ENCODE measurements at places on chromosomes 1 and 21. TPM values are rescaled to one million over a fixed set of nuclear protein-coding genes. Genes with fewer than 3 reads are reported as not detected.
A peak's percentile ranks its signal among the peaks of the same experiment; 100 is the strongest.

DNA sequence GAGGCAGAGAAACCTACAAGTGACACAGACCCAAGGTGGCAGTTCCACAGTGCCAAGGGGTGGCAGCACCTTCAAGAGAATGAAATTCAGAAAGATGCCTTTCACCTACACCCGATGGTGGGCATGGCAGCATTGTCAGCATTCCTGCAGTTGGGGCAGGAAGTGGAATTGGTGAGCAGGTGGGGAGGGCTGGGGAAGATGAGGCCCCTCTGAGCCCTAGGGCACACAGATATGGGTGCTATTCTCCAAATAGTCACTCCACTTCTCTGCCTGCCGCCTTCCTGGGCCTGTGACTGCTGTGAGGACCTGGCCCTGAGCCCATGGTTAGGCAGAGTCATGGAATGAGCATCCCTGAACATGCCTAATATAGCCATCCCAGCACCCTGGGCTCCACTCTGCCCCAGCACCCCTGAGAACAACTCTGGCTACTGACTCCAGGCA, 8.3 kb downstream of the SHISA4 start:
- H3K4me1 ChIP-seq, result peaks cover 5% of the 10 kb centered on the region
- H3K36me3 ChIP-seq, result no peaks in the 10 kb centered on the region
- no peak for DNase-seq
- no peak overlapping the region for H3K27ac ChIP-seq
- H3K27me3 ChIP-seq, result no peaks in the 10 kb centered on the region

- H3K36me3 ChIP-seq, result peaks cover 8% of the 10 kb centered on the region
- H3K4me3 ChIP-seq, result no peak overlapping the region
- no peaks in the 10 kb centered on the region for H3K27me3 ChIP-seq
These were observed 89.7 kb downstream of the GTF2B start for GRCh38 chr1:88801575-88802208.

DNA sequence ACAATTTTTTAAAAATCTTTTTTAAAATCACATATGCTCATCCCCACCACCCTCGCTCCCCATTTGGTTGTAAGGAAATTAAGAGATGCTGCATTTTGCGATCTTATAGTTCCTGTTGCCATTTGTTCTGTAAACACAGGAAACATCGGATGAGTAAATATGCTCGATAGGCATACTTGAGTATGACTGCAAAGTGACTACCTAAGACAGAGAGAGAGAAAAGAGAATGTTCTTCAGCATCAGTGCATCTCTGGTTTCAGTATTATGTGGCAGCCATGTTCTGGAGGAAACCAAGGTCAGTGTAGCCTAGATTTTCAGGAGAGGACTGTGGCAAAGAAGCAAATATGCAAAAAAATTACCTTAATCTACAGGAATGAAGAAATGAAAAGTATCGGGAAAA, 265.5 kb upstream of the FMN2 start:
- H3K27me3 ChIP-seq, result no peaks in the 10 kb centered on the region
- H3K4me3 ChIP-seq, result no peak overlapping the region
- H3K36me3 ChIP-seq, result no peaks in the 10 kb centered on the region
- no peak for DNase-seq
- no peaks in the 10 kb centered on the region for H3K4me1 ChIP-seq

DNA sequence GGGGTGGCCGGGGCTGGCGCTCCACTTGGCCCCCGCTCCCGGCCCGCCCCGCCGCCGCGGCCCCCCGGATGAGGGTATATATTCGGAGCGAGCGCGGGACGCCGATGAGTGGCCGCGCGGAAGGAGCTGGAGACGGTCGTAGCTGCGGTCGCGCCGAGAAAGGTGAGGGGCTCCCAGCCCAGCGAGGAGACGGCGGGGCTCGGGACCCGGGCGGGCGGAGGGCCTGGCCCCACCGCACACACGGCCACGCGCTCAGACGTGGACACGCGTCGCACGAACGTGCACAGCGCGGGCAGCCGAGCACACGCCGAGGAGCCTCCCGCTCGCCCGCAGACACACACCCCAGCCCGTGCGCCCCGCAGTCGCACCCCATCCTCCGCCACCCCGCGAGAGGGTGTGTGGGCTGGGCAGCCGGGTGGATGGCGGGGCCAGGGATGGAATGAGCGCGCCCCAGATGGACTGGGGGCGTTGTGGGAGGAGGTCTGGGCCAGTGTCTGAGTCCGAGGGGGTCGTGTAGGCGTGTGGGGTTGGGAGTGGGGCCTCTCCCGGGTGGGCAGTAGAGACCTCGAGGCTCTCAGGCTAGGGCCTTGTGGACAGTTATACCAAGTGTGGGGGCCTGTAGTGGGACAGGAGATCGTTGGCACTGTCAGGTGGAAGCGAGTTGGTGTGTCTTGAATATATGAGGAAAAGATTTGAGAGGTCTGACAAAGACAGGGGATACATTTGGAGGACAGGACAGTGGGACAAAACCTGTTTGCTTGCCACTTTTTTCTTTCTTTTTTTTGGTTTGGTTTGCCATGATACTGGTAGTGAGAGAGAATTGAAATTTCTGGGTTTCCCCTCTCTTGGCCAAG, at the start of gene UAP1:
Gene UAP1, plus strand, starts transcription at position 107 of the 854 bp plus-strand sequence. CDS start 4,347 bp downstream, outside the sequence.
- H3K27me3 ChIP-seq, result no peaks in the 10 kb centered on the region
- DNase-seq, result no peak
- H3K4me3 ChIP-seq, result peak within 1 kb of the TSS; percentile 85
- no peaks in the 10 kb centered on the region for H3K4me1 ChIP-seq
- peaks cover 8% of the 10 kb centered on the region for H3K36me3 ChIP-seq

DNA sequence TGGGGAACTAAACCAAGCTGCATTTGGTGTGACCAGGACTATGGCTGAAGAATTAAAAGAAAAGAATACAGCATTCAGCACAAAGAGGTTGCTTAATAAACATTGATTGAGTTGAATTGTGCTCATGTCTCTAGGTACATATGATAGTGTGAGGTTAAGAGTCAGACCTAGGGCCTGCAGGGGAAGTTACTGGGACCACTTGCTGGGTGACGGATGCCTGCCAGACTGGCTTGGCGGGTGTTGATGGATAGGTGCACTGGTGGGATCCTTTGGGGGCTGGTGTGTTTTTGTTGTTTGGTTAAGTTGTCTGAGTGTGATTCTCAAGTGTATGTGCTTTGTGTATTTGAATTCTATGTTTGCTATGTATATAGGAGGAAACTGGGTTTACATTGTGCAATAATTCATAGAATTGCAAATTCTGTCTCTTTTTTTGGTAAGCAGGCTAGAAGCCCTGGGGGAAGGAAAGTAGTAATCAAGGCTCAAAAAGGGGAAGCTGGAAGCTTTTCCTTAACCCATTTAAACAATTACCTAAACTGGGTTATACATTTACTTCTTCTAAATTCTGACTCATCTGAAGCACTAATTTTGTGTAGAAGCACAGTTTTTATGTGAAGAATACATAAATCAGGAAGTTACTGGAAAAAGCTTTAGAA, 1.8 kb downstream of the CD101 start:
- no peak for DNase-seq
- no peaks in the 10 kb centered on the region for H3K4me1 ChIP-seq
- no peak overlapping the region for H3K4me3 ChIP-seq
- no peak overlapping the region for H3K27ac ChIP-seq
- no peaks in the 10 kb centered on the region for H3K36me3 ChIP-seq

DNA sequence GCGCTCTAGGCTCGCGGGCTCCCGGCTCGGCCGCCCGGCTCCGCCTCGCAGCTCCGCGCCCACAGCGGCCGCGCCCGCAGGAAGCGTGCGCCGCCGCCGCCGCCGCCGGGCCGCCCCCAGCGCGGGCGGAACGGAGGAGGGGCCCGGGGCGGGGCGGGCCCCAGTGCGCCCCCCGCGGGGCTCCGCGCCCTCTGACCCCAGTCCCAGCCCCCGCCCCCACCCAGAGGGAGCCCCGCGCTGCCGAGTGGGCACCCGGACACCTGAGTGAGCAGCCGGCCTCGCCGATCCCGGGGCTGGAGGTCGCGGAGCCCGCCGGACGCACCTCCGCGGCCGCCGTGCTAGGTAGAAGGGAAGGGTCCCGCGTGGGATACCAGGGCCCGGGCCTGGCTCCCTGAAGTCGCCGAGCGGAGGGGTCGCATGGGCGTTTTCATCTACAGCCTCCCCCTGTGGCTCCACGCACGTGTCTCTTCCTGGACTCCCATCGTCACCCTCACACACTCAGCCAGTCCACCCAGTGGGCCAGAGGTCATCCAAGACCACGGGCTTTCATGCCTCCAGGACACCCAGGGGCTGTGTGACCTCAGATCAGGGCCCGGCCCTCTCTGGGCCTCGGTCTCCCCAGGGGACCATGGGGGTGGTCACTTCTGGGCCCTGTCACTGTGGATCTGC, at the start of gene SDC3:
Gene SDC3, minus strand, starts transcription at position 63 of the 669 bp plus-strand sequence. CDS start 172 bp downstream, outside the sequence.
- no peaks in the 10 kb centered on the region for H3K36me3 ChIP-seq
- H3K4me3 ChIP-seq, result peak within 1 kb of the TSS; percentile 48
- no peaks in the 10 kb centered on the region for H3K27me3 ChIP-seq
- no peak for DNase-seq
- peaks cover 4% of the 10 kb centered on the region for H3K4me1 ChIP-seq
- H3K27ac ChIP-seq, result peak within 1 kb of the TSS; percentile 4

GRCh38 chr21:29231756-29232529, 66.8 kb upstream of the BACH1 start:
- no peak for DNase-seq
- H3K27me3 ChIP-seq, result no peaks in the 10 kb centered on the region
- no peak overlapping the region for H3K27ac ChIP-seq
- H3K4me1 ChIP-seq, result no peaks in the 10 kb centered on the region
- no peaks in the 10 kb centered on the region for H3K36me3 ChIP-seq

TTLL7 gene
- total RNA-seq, result 4.3 TPM

ELAVL4 gene
- 0.19 TPM for total RNA-seq
